ENCODE measurements at places on chromosomes 16 and 17.

DNA sequence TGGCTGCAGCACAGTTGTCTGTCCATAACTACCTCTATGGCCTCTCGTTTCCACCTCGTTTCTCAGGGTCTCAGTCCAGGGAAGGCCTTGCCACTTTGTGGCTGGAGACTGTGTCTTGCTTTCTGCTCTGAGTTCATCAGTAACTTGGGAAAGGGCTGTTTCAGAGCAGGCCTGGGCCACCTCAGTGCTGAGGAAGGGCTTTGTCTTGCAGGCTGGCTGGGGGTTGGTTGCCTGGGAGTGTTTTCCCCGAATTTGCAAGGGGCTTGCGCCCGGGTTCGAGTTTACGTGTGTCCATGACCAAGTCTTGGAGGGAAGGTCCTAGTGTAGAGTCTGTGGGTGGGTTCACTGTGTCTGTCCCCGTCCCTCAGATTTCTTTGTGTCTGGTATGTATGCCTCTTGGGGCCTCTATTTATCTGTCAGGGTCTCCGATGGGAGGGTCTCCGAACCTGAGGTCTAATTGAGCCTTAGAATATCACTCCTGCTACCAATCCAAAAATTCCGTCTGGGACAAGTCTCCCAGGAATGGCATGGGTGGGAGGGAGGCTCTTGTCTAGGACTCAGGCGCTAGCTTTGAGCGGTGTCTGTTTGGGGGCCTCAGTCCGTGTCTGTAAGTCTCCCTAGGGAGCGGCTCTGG lies 594 bp upstream of the TGFB1I1 start:
- no peak for DNase-seq

- DNase-seq, result no peak
Observed at GRCh38 chr16:27364493-27365141, 37.4 kb upstream of the IL21R start.

GRCh38 chr16:89061086-89061485 lies 32.6 kb upstream of the ACSF3 start:
- no peak for DNase-seq

DNA sequence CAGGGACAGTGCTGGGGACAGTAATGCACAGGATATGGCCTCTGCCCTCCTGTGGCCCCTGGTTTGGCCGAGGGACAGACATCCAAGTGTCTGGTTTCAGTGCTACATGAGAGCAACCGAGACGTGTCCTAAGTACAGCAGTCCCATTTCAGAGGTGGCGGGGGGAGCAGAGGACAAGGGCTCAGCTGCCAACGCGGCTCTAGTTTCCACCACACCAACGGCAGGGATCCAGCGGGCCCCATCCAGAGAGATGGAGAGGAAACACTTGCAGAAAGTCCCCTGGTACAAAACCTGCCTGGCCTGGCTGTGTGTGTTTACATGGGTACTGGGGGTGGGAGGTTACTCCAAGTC lies 125.8 kb upstream of the SMURF2 start:
- no peak for DNase-seq

DNA sequence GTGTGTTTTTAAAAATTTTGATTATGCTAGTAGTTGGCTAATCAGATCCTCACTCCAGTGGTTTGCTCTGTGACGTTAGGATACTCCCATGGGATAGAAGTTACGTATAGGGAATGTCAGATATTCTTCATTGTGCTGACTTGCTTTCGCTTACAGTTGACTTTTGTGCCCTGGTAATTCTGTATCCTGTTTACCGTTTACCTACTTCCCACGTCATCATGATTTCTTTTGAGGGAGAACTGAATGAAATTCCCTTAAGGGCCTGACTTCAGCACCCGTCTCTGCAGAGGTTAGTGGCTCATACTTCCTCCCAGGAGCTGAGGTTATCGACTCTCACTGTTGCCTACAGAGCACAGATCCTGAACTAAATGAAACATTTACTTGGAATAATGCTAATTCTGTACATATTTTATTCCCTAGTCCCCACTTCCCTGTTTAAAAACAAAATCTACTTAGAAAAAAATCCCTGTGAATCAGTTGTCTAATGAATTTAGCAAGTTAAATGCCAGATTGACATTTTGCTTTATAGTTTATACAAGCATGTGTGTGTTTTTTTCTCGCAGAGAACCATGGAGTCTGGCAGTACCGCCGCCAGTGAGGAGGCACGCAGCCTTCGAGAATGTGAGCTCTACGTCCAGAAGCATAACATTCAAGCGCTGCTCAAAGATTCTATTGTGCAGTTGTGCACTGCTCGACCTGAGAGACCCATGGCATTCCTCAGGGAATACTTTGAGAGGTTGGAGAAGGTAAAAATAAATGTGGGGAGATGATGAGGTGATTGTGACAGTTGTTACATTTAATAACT lies 2.8 kb downstream of the PRKAR1A start:
- DNase-seq, result no peak

DNA sequence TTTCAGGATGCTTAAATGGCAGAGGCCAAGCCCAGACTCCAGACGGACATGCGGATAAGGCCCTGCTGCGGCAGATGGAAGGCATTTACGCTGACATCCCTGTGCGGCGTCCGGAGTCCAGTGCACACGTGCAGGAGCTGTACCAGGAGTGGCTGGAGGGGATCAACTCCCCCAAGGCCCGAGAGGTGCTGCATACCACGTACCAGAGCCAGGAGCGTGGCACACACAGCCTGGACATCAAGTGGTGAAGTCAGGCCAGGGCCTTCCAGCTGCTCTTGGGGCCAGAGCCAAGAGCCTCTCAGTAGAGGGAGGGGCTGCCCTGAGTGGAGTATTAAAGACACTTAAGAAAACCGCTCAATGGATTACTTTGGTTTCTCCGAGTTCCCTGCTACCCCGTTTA lies 29.4 kb downstream of the NARF start:
- DNase-seq, result no peak

DNA sequence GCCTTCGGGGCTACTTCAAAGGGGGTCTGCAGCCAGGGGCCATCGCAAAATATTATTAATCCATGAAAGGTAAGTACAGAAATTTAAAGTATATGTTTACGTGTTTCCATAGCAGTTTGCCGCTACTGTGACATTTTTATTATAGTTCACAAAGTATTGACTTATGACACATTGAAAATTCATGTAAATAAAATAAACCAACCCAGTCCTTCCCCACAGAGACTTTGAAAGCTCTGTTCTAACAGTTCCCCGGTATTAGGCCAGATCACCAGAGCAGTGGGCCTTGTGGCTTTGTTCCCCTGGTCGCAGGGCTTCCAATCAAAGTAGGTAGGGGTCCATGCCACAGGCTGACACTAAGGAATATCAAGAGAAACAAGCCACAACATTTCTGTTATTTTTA lies 13.9 kb downstream of the KIAA0753 start:
- no peak for DNase-seq

GRCh38 chr17:76727745-76728456 lies 1.3 kb downstream of the METTL23 start:
- no peak for DNase-seq

- no peak for DNase-seq
Observed at GRCh38 chr17:50173335-50173941, 7.6 kb downstream of the SGCA start.

GRCh38 chr17:8873801-8874715 lies 6.6 kb upstream of the PIK3R6 start:
- no peak for DNase-seq

GRCh38 chr16:85243308-85243707 lies 131.0 kb upstream of the CIBAR2 start:
- no peak for DNase-seq

GRCh38 chr16:48321317-48322036 lies 63.7 kb downstream of the SIAH1 start:
- DNase-seq, result no peak

- no peak for DNase-seq
Observed at GRCh38 chr17:21228111-21228510, 14.2 kb upstream of the TMEM11 start.

DNA sequence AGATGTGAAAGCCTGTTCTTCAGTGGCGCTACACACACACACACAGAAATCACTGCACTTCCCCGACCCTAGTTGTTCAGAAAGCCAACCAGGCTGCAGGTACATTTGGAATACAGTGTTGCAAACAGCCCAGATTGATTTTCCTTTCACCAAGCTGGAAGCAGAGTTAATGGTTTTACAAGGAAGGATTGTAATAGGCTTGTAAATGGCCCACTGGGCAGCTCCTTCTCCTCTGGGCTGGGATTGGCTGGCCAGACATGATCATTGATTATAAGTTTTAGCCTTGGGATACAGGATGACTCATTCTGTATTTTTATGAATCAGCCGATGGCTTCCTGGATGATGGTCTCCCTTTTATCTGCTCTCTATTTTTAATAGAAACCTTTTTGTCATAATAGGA lies 2.5 kb downstream of the VAT1L start:
- no peak for DNase-seq

DNA sequence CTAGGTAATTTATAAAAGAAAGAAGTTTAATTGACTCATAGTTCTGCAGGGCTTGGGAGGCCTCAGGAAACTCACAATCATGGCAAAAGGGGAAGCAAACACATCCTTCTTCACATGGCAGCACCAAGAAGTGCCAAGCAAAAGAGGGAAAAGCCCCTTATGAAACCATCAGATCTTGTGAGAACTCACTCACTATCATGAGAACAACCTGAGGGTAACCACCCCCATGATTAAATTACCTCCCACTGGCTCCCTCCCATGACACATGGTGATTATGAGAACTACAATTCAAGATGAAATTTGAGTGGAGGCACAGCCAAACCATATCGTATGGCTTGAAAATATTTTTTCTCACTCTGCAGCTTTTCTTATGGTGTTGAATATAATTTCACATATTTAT lies 151.7 kb downstream of the ANKFN1 start:
- DNase-seq, result no peak

DNA sequence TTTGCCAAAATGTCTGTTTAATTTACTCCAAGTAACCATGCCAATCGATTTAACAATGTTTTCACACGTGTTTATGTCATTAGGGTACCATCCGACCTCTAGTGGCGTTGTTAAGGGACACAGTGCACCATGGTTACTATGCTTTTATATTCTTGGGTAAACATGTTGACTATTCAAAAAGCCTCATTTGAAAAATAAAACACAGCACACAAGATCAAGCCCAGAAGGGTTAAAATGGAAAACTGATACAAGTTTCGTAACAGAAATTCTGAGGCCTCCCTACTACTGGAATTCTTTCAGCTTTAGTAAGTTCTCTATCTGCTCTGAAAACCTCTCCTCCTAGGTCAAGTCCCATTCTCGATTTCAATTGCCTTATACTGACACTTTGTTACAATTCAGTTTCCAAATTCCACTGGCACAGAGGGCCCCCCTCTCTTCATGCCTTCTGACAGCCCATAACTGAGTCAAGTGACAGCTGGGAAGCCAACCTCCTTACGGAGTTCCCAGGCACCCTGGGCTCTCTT lies 2.1 kb downstream of the CFAP20 start:
- no peak for DNase-seq

DNA sequence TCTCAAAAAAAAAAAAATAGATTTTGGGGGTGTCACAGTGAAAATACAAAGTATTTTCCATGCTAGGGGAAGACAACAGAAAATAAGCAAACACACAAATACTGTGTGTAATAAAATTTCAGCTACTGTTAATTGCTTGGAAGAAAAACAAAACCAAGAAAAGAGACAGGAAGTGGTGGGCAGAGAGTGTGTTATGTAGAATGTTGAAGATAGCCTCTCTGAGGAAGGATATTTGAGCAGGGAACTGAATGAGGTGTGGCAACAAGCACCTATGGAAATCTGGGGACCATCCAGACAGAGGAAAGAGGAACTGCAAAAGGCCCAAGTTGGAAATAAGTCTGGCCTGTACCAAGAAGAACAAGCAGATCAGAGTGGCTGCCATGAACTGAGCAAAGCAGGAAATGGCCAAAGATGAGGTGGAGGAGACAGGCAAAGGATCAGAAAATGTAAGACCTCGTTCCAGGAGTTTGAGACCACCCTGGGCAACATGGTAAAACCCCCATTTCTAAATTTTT lies 7.8 kb upstream of the USP31 start:
- DNase-seq, result peak; percentile 4

DNA sequence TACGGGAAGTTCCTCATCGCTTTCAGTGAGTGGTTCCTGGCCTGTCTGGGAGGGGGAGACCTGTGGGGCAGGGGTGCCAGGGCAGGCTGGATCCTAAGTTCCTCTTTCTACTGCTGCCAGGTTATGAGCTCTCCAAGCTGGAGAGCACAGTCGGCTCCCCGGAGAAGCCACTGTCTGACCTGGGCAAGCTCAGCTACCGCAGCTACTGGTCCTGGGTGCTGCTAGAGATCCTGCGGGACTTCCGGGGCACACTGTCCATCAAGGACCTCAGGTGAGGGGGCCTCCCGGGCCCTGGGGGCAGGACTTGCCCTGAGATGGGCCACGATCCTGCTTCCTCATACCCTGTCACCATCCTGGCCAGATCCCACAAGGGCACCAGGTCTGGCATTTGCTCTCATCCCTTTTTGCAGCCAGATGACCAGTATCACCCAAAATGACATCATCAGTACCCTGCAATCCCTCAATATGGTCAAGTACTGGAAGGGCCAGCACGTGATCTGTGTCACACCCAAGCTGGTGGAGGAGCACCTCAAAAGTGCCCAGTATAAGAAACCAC lies 5.1 kb downstream of the PRSS8 start:
- no peak for DNase-seq

GRCh38 chr17:36743130-36743529 lies 141.7 kb downstream of the MRM1 start:
- no peak for DNase-seq

DNA sequence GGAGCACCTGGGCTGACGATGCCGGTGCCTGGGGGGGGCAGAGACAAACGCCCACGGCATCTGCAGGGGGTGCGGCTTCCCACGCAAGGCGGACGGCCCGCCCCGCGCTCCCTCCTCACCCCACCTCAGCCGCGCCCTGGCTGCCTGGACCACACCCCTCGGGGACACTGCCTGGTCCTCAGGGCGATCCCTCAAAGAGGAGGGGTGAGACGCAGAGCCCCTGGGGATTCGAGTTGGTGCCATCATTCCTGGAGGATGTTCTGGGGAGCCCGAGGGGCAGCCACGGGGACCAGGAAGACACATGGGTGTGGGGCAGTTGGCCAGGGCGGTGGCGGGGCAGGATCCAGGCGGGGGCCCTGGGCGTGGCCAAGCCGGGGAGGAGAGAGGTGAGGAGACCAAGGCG lies 3.9 kb downstream of the IGFALS start:
- DNase-seq, result no peak

GRCh38 chr16:63808730-63809129 lies 1313.1 kb downstream of the CDH11 start:
- DNase-seq, result no peak
